ENCODE measurements at places on chromosomes 13 and 19.

- no peak for DNase-seq
Observed at GRCh38 chr19:31596751-31597150, 247.5 kb upstream of the TSHZ3 start.

- no peak for DNase-seq
Observed at GRCh38 chr13:76934671-76935070, 13.6 kb upstream of the ACOD1 start.

DNA sequence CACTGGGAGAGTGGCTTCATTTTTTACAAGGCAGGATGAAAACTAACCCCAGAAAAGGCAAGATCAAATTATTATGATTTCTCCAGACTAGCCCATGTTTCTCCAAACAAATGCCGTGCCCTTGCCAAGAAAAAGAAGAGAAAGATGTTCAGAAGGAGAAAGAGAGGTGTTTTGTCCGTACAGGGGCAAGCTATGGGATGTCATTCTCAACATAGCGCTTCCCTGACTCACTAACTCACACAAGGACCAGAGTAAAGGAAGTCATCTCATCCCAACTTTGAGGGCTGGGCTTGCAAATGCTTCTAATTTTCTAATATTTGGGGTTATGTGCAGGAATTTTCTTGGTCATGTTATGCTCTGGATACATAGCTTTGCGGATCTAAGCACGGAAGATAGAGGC is 224.2 kb upstream of the MAB21L1 start:
- no peak for DNase-seq

GRCh38 chr13:66222127-66222526 is 1008.0 kb downstream of the PCDH9 start:
- no peak for DNase-seq

DNA sequence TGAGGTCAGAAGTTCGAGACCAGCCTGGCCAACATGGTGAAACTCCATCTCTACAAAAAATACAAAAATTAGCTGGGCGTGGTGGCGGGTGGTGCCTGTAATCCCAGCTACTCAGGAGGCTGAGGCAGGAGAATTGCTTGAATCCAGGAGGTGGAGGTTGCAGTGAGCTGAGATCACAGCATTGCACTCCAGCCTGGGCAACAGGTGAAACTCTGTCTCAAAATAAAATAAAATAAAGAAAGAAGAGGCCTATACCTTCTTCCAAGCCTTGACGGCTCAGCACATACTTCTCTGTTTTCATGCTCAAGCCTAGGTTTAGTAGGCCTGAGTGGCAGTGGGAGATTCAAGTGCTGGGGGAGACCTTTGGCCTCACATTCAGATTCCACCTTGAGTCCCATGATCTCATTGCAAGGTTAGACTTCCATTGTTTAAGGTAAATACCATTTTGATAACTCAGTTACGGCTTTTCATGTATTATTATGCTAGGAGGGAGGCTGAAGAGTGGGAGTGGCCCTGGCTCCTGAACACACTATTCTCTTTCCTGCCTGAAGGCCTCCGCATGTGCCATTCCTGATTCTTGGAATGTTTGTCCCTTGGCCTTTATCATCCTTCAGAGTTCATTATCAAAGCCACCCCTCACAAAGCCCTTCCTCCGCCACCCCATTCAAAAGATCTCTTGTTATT is 1.6 kb upstream of the SPINT2 start:
- DNase-seq = no peak

DNA sequence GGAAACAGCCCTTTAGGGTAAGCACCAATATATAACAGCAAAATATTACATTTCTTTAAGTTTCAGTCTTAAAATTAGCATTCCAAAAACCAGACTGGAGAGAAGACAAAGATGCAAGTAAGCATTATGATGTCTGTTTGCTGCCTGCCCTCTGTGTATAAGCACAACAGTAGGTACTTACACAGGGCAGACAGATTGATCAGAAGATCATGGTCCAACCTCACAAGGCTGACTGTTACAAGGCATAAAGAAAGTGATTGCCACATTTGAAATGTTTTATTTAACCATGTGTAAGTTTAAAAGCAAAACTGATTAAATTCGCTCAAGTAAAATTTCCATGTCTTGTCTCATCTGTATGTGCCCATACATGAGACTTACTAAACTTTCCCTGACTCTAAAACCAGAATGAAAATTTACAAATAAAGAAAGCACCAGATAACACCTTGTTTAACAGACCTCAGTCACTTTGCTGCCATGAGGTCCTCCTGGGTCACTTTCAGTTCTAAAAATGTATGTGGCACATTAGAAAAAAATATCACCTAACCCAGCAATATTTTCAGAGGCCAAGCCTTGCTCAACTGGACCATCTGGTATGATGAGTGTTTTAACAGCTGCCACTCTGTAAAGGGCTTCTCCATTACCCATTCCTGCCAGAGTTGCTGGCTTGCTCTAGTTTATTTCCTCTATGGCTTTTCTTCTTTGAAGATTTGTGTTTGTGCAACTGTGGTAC is 297.0 kb downstream of the RBM26 start:
- DNase-seq = no peak

GRCh38 chr13:28440774-28441504 is 54.0 kb downstream of the FLT1 start:
- DNase-seq = no peak

- DNase-seq = no peak
Observed at GRCh38 chr13:74200081-74200480, 65.9 kb upstream of the KLF12 start.

DNA sequence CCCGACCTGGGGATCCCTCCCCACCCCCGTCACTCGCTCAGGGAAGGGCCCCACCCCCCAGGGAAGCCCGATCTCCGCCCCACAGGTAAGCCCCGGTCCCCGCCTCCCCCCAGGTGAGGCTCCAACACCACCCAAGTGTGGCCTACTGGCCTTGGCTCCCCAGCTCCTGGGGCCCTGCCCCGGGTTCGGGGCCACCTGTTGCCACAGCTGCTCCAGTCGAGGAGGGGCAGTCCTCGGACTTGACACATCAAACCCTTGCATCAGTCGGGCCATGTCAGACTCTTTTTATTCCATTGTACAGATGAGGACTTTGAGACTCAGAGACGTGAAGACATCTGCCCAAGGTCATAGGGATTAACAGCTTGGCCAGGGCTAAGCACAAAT is 512 bp downstream of the CC2D1A start:
- DNase-seq = no peak

GRCh38 chr13:78228940-78229339 is 310.3 kb upstream of the EDNRB start:
- DNase-seq = no peak

- DNase-seq = no peak
Observed at GRCh38 chr13:95480131-95480545, 72.4 kb upstream of the CLDN10 start.

- no peak for DNase-seq
Observed at GRCh38 chr13:32695602-32696250, 109.5 kb downstream of the PDS5B start.

DNA sequence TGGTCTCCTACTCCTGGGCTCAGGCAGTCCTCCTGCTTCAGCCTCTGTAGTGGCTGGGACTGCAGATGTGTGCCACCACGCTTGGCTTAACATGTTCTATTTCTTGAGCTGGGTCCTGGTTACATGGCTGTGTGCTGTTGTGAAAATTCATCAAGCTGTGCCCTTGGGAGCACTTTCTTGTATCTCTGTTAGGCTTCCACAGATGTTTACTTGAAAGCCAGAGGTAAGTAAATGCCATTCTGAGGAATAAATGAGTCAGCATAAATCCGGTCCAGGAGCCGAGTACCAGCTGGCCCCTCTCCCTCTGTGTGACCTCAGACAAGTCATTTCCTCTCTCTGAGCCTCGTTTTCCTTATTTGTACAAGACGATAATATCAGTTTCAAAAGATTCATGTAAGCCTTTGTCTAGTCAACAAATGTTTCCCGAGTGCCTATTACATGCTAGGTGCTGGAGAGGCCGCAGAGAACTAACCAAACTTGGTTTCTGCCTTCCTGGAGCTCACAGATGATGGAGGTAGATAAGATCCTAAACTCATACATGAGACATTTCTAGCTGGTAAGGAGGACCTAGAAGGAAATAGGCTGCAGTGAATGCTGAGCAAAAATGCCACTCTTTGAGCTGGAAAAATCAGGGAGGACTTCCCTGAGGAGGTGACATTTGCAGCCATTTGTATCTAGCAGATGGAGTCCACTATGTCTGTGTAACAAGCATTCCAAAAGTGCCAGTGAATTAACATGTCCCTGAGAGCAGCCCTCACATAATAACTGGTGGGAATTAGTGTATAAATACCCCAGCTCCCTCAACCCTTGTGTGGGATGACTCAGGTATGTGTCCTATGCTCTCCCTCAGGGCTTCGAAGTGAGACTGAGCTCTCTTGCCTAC is 2.7 kb upstream of the RASAL3 start:
- peak; percentile 37 for DNase-seq

DNA sequence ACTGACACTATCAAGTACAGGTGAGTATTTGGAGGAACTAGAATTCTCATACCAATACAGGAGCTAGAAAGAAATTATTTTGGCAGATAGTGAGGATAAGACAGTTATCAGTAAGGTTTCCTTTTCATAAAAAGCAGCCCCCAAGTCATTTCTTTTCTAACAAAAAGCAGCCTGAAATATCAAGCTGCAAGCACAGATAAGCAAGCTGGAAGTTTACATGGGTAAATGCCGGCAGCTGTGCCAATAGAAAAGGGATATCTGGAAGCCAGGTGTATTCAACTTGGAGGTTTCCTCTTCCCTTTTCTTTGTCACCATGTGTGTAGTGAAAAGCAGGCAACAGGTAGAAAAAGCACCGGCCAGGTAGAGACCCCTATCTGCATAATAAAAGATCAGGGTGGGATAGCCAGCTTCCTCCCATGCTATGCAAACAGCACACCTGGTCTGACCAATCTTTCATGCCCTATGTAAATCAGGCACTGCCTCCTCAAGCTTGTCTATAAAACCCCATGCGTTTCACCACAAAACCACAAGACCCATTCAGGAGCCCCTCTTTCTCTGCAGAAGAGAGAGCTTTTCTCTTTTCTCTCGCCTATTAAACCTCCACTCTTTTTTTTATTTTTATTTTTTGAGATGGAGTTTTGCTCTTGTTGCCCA is 22.9 kb downstream of the CYP4F2 start:
- DNase-seq = no peak

- no peak for DNase-seq
Observed at GRCh38 chr19:5913739-5914357, at the start of gene CAPS. TSS of gene CAPS (plus strand) at chr19:5914254. CDS start at chr19:5914407, 153 bp downstream.

GRCh38 chr13:23609874-23610576 is 39.8 kb downstream of the TNFRSF19 start:
- no peak for DNase-seq

DNA sequence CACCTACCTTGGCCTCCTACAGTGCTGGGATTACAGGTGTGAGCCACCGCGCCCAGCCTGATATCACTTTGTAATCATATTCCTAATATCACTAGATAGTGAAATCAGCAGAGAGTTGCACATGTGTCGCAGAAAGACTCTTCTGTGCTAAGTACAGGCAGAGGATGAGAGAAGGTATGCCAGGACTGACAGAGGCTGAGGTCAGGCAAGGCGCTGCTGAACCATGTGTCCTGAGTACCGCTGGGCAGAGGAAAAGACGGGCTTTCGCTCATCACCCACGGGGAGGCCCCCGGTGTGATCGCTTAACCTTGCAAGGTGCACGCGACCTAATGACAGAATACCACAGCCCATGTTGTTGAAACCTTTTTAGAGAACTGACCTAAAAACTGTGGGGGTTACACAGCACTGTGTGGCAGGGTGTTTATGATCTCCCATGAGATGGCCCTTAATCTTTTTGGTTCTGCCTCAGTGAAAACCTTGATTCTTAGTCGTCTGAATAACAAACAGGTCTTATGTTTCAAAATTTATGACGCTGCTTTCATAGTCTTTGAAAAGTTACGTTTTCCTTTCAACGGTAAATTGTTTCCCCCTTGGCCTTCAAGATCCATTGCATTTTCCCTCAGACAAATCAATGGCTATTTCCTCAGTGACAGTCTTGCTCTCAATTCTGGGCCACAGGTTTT is 12.2 kb downstream of the GJA3 start:
- no peak for DNase-seq

GRCh38 chr19:1261538-1261797 is 7.7 kb upstream of the CIRBP start:
- no peak for DNase-seq

GRCh38 chr19:1183543-1184172 is 9.6 kb upstream of the SBNO2 start:
- no peak for DNase-seq

- no peak for DNase-seq
Observed at GRCh38 chr13:32381539-32381938, 46.4 kb downstream of the N4BP2L1 start.

DNA sequence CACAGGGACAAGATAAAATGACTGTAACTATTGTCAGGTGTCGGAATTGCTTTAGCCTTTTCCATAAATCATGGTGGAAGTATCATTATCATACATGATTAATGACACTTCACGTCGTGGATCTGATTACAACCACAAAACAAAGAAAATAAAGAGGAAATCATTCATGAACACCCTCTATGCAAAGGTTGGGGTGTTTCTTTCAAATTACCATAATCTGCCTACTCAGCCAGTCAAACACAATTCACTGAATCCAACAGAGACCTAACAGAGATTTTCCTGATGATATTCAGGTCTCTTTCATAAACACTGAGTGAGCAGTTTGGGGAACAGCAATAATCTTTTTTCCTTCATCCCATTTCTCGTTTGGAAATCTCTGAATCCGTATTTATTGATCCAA is 625.6 kb downstream of the DCT start:
- no peak for DNase-seq

Measured in activated CD8-positive, alpha-beta memory T cell treated with anti-CD3 and anti-CD28 coated beads for 1 hour (primary cell).